Sciatic nerve (tissue), 2 donors: ENCODE measurements at places on chromosomes 1 and 21.

- DNase-seq: no peak
Observed at GRCh38 chr1:194584052-194584451, 1397.6 kb upstream of the B3GALT2 start.

- DNase-seq: no peak
Observed at GRCh38 chr21:27645285-27645684, 678.4 kb upstream of the ADAMTS5 start.

GRCh38 chr21:18493422-18493821 is 89.8 kb upstream of the TMPRSS15 start:
- no peak for DNase-seq

- no peak for DNase-seq
Observed at GRCh38 chr1:55685560-55685959, 470.4 kb upstream of the USP24 start.

DNA sequence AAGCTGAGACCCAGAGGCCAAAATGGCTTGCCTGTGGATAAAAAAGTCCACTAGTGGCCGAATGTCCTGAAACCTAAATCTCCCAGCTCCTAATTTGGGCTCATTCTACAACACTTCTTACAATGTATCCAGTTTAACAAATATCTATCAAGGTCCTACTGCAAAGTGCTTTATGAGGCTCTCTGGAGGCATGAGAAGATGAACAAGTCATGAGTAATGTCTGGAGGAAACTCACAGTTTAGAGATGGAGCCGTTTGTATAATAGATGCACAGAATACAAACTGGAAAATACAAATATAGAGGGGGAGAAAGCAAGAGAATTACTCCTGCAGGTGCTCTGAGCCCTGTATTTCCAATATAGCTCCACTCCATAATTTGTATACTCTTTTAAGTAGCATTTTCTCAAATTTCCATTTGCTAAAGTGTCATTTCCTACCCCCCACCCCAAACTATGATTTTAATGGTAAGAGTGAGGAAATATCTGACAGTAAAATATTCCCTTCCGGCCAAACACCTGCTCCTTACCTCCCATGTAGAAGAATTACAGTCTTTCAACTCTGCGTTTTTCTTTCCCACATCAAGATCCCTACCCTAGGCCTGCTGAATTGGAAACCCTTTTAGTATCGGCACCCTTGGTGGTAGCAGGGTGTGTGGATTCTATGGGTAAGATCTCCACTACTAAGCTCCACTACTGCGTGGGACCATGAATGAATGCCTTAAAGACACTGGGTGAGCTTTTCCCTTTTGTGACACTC is 3.3 kb upstream of the ADAMTS5 start:
- no peak for DNase-seq

DNA sequence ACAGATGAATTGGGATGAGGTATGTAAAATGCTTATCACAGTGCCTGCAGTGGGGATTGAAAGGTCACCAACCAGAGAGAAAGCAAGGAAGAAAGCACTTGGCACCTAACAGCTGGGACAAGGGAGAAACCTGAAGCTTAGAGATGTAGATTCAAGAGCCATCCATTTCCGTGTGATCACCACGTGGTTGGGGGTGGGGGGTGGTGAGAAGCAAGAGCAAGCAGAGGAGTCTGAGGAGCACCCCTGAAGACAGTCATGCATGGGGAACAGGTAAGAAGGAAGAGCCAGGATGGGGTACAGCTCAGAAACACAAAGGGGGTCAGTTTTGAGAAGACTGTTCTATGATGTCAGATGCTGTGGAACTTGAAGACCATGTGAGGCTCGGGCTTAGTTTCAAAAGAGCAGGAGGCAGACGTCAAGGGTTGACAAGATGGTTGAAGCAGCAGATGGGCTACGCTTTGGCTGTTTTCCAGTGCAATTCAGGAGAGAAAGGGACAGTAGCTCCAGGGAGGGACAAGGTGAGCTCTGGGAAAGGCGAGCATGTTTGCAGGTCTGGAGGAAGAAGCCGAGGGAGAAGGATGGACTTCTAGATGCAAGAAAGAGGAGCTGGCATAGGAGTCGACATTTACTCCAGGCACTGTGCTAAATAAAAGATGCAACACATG is 17.4 kb downstream of the KANK4 start:
- no peak for DNase-seq

DNA sequence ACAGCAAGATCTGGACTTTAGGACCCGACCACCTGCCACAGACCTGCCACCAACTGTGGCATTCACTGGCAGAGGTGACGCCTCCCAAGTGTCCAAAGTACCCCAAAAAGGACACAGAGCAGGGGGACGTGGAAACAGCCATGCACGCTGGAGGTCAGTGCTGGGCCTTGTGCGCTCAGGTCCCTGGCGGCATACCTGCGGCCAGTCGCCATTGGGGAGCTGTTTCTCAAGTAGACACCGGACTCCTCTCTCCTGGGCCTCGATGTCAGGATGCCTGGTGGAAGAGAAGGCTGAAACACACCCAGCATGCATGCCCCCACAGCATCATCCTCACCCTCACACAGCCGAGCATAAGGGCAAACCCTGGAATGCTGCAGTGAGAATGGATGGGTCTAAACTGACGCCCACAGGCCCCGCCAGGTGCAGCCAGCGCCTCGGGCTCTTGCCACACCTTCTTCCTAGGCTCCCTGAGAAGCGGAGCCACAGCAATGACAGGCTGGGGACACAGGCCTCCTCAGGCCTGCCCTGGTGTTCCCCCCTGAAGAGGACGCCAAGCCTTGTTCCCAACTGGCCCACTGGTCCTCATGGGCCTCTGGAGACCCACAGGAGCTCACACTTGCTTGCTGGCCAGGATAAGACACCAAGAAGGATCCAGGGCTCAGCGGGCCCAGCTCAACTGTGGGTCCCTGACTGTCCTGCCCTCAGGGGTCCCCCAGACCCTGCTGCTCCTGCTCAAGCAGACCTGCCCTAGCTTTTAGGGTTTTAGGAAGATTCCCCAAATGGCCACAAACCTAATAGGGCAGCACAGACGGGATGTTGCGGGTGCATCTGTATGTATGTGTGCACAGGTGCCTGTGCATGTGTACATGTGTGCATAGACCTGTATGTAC is 7.7 kb upstream of the SPATC1L start:
- peak; percentile 56 for DNase-seq

- no peak for DNase-seq
Observed at GRCh38 chr1:204493984-204494280, 673 bp downstream of the PIK3C2B start.

DNA sequence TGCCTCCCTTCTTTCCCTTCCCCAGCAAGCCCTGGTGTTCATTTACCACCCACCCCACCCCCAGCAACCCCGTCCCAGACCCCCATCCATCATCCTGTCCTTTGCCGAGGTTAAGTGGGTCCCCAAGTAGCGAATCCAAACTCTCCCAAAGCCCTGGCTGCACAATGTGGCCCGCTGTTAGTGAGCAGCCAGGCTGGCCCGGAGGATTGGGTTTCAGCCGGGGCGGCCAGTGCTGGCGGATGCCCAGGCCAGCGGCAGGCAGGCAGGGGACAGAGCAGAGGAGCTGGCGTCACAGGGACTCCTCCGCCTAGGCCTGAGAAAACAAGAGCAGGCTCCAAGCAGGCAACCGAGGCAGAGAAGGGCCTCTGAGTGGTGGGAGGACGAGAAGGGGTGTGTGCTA is 61.4 kb downstream of the EPHB2 start:
- DNase-seq: peak; percentile 77

DNA sequence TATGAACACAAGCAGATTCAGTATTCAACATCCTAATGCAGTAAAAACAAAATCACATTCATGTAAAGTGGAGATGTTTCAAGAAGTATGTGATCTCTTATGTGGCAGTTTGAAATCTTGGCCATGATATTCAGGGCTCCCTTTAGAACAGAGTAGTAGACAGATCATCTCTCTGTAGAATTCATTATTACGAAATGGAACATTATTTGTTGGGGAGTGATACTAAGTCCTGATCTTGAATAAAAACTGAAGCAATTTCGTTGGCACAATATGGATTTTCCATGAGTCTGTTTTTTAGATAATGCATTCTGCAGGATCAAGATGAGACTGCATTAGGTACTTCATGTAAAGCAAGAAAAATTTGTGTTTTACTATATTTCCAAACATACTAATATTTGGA is 264.4 kb upstream of the NRIP1 start:
- DNase-seq: no peak

DNA sequence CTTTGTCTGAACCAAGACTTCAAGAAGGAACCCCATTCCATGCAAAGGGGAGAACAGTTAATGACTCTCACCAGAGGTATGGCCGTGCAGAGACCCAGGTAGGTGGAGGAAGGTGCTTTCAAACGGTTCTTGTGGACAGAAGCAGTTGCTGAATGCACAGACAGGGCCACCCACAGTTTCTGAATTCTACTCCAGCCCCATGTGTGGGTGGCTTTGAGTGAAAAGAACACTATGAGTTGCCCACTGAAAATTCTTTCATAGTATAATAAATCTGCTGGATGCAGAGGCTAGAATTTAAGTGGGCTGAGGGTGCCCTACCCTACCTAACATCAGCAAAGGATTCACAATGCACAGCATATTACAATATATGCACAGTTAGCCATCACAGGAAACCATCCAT is 7.2 kb upstream of the CCDC185 start:
- no peak for DNase-seq

DNA sequence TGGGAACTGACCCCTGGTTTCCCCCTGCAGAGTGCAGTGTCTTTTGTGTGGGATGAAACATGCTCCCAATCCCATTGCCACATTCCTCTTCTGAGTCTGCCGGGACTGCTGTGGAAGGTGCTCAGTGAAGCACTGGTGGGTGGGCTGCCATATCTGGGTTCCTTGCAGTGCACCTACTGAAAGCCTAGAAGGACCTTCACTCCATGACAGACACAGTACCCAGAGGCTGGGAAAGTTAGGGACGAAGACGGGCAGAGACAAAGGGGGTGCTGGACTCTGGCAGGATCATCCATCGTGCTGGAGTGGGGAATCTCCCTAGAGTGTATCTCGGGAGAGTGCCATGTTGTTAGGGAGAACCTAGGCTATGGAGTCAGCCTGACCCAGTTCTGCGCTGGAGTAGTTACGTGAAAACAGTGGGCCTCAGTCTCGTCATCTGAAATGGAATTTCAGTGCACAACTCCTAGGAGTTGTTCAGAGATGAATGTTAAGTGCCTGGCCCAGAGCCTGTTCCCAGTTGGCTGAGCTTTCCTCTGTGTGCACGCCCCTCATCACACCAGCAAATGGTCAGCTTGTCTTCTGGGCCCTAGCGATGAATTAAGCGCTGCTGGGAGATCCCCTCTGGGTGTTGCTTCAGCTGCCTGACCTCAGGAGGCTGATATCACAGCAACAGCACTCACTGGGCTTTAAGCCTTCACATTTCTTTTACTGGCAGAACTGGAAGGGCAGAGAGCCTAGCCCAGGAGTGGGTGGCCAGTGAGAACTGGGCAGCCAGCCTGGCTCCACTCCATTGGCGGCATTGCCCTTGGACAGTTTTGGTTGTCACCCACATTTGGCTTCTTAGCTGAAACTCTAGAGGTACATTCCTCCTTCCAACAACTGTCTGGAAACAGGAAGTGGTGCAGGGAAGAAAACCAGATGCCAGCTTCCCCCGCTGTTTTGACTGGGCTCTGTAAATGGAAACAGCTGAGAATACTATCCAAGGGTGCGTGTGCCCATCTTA is 479.8 kb upstream of the VAMP3 start:
- no peak for DNase-seq

- no peak for DNase-seq
Observed at GRCh38 chr1:48661726-48662463, 114.8 kb downstream of the BEND5 start.

GRCh38 chr1:200891774-200892157 is 2.9 kb upstream of the INAVA start:
- DNase-seq: no peak

GRCh38 chr1:226697151-226697928 is 41.7 kb downstream of the ITPKB start:
- DNase-seq: no peak
